ENCODE measurements at places on chromosomes 4 and X. TPM values are rescaled to one million over a fixed set of nuclear protein-coding genes. Genes with fewer than 3 reads are reported as not detected.

DNA sequence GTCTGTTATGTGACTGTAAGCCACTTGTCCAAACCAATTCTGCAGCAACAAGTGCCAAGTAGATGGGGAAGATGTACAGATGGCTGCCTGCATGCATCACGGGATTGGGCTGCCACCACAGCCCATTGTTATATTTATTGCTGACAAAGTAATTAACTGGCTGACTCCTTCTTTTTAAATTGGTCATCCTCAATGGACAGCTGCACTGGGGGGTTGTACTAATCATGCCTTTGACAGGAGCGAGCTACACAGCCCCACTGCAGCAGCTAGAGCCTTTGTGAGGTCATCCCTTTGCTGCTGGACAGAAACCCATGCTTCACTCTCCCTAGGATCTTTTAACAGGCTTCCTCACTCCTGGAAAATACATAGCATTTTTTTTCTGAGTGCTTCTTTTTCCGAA is 146.7 kb upstream of the CXXC4 start:
- H3K27me3 ChIP-seq: no peaks in the 10 kb centered on the region
- H3K36me3 ChIP-seq: no peaks in the 10 kb centered on the region
- H3K27ac ChIP-seq: no peak overlapping the region
- DNase-seq: no peak
- H3K4me1 ChIP-seq: no peaks in the 10 kb centered on the region

DNA sequence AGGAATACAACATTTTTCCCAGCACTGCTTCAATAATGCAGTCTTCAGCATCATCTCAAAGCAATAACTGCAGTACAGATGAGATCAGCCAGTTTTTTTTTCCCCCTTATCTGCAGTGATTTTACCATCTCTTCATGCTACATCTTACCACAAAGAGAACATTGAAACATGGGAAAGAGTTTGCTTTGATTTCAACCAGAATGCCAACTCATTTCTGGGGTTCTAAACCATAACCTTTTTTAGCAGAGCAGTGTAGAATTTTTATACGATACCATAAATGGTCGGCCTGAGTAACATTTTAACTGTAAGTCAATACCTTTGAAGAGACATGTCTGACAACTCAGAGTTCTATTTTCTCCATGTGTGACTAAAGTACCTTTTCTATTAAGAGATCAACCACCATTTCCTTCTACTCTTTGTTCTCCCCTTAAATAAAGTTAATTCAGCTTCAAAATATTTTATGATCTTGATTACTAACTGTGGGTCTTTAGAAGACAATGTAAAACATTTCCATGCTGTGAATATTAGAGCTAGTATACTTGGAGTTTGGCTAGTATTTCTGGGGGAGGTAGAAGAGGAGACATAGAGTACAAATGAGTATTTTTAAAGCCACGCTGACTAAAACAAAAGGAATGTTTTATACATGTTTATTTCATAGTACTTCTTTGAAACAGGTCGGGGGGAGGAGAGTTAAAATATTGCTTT is 69.1 kb downstream of the TET2 start:
- H3K36me3 ChIP-seq: no peaks in the 10 kb centered on the region
- no peak overlapping the region for H3K4me3 ChIP-seq
- H3K4me1 ChIP-seq: peaks cover 6% of the 10 kb centered on the region
- H3K27ac ChIP-seq: no peak overlapping the region
- H3K27me3 ChIP-seq: no peaks in the 10 kb centered on the region

GRCh38 chr4:104490770-104491480 is 3.8 kb downstream of the CXXC4 start:
- peaks cover 14% of the 10 kb centered on the region for H3K27me3 ChIP-seq
- H3K4me3 ChIP-seq: peak overlapping the region; percentile 62
- H3K36me3 ChIP-seq: no peaks in the 10 kb centered on the region
- H3K27ac ChIP-seq: peak overlapping the region; percentile 43
- peaks cover 46% of the 10 kb centered on the region for H3K4me1 ChIP-seq
- peak; percentile 65 for DNase-seq

DNA sequence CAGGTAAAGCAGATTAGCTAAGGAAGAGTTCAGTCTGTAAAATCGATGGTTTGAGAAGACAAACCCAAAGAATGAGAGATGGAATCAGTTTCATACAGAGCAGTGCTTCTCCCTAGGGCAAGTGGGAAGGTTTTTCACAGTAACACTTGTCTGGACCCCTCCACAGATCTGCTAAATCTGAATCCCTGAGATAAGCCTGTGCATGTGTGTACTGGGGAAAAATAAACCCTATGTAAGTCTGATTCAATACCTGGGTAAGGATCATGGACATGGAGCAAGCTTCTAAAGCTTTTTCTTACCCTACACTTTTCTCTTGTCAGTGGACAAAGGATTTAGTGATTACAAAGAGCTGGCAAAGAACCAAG is 13.6 kb downstream of the ELOVL6 start:
- DNase-seq: no peak
- no peaks in the 10 kb centered on the region for H3K4me1 ChIP-seq
- no peaks in the 10 kb centered on the region for H3K27me3 ChIP-seq
- H3K27ac ChIP-seq: no peak overlapping the region
- no peak overlapping the region for H3K4me3 ChIP-seq

DNA sequence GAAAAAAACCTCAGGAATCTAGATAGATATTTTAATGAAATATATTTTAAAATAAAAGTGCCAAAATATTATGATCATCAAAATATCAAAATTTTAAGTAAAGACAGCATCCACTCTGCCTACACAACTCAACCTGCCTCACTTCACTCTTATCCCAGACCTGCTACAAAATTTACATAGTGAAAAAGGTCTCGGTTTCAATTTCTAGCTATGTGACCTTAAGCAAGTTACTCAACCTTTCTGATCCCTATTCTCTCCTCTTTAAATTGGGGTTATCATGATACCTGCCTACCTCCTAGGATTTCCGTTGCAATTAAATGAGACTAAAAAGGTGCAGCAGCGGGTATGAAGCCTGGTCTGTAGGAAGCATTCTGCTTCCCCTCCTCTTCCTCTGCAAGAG is 72.9 kb downstream of the FAM114A1 start:
- H3K27ac ChIP-seq: peak overlapping the region; percentile 80
- H3K36me3 ChIP-seq: peaks cover 11% of the 10 kb centered on the region

- H3K27ac ChIP-seq: no peak overlapping the region
- DNase-seq: no peak
- H3K36me3 ChIP-seq: no peaks in the 10 kb centered on the region
- no peaks in the 10 kb centered on the region for H3K27me3 ChIP-seq
- no peaks in the 10 kb centered on the region for H3K4me1 ChIP-seq
Observed at GRCh38 chr4:49044270-49044669, 58.2 kb downstream of the CWH43 start.

- no peaks in the 10 kb centered on the region for H3K36me3 ChIP-seq
- H3K4me1 ChIP-seq: no peaks in the 10 kb centered on the region
- H3K27me3 ChIP-seq: no peaks in the 10 kb centered on the region
- no peak overlapping the region for H3K27ac ChIP-seq
- DNase-seq: no peak
Observed at GRCh38 chr4:83917572-83917971, 381.7 kb downstream of the GPAT3 start.

DNA sequence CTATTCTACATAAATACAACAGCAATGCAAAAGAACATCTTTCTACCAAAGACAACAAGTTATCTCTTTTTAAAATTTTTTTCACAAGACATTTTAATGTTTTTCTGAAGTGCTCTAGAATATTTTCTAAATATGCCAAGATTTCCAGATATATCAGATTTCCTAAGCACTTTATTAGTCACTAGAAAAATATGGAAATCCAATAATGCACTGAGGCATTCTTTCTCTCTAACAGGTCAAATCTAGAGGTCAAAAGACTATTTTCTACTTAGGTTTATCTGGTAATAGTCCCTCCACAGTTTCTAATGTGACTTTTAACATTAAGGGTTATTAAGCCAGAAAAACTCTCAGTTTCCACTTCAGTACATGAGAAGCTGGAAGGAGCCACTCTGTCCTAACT is 1041.2 kb upstream of the INTU start:
- no peak for DNase-seq
- H3K36me3 ChIP-seq: no peaks in the 10 kb centered on the region
- H3K4me3 ChIP-seq: no peak overlapping the region
- no peak overlapping the region for H3K27ac ChIP-seq
- no peaks in the 10 kb centered on the region for H3K4me1 ChIP-seq
- H3K27me3 ChIP-seq: no peaks in the 10 kb centered on the region

DNA sequence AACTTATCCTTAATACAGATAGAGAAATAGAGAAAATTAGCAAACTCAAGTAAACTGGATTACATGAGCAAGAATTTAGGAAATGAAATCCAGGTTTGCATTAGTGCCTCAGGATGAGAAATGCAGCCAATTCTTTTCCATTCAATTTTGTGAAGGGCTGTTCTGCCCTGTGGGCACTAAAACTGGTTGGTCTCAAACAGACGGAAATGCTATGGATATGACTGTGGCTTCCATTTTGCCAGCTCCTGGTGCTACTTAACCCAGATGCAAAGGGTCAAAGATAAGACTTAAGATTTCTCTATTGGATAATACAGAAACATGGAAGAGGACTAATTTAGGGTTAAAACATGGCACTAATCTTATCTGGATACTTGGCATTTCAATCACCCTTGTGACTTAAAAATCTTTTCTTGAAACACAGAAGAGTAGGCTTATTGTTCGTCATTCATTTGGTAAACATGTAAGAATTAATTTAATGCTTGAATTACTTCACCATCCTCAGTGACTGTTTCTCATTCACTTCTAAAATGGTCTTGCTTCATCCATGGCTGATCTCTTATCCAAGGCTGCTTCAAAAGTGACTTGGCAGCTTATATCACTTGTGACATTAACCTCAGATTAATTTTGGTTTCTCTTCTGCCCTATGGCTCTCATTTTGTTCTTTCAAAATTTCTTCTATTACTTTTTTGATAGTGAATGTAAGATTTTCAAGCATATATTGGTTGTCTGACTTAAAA is 1008.7 kb downstream of the GLUD2 start:
- no peak for DNase-seq
- no peaks in the 10 kb centered on the region for H3K36me3 ChIP-seq
- H3K4me1 ChIP-seq: no peaks in the 10 kb centered on the region
- H3K27ac ChIP-seq: no peak overlapping the region
- H3K27me3 ChIP-seq: no peaks in the 10 kb centered on the region
- H3K4me3 ChIP-seq: no peak overlapping the region

DNA sequence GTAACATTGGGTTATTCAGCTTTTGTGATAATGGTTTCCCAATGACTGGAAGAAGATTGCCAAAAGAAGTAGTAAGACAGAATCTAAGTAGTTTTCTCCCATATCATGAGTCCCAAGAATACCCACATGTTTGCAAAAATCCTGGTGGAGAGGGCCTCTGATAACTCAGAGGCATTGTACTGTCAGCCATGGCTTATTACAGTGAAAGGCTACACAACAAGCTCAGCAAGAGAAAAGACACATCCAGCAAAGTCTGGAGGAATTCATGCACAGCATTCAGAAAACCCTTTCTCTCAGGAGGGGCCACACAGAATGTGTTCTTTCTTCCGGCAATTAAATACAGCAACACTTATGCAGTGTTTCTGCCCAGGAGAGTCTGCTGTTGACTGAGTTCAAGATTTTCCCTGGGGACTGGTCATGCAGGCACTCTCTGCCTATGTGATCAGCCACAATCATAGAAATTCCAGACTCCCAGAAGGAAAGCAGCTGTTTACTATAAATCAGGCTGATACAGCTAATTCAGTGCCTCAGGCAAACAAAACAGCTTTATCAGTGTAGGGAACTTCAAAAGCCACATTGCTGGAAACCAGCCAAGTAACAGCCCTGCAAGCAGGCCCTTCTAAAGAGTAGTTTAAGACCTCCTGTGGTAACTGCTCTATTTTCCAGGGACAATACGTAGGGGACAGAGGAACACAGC is 937.1 kb downstream of the CCSER1 start:
- no peak overlapping the region for H3K27ac ChIP-seq
- DNase-seq: peak; percentile 83
- H3K4me3 ChIP-seq: no peak overlapping the region
- H3K27me3 ChIP-seq: no peaks in the 10 kb centered on the region
- no peaks in the 10 kb centered on the region for H3K4me1 ChIP-seq

DNA sequence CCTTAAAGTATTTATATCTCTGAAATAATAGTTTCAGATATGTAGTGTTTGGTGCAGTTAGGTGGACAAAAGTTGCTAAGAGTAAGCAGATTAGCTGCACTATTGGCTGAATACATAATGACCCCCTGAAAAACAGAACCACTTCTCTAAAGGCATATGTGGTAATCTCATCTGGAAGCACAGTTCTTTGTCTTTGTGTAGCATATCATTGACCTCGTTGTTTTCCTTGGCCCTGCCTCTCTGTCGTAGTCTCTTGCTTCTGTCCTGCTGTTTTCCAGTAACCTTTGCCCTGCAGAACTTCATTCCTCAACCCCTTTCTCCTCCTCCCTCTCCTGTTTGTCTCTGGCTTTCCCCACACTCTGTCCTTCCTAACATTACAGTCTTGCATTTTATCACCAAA is 41.4 kb downstream of the JADE3 start:
- no peaks in the 10 kb centered on the region for H3K36me3 ChIP-seq
- no peak overlapping the region for H3K4me3 ChIP-seq
- peak; percentile 30 for DNase-seq
- H3K27me3 ChIP-seq: no peaks in the 10 kb centered on the region
- no peak overlapping the region for H3K27ac ChIP-seq

DNA sequence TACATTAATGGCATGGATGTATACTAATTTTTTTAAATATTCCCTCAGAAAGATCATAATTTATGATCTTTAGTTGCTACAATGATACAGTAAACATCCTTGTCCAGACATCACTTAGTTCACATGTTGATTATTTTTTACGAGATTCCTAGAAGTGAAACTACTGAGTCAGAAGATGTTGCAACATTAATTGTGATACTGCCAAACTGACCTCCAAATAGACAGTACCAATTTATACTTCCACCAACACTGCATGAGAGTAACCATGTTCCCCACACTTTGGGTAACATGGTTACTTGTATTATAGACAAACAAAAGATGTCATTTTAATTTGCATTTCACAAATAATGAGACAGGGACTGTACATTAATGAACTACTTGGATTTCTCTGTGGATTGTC is 19.6 kb downstream of the RCHY1 start:
- H3K27ac ChIP-seq: no peak overlapping the region
- H3K36me3 ChIP-seq: peaks cover 63% of the 10 kb centered on the region
- H3K4me3 ChIP-seq: no peak overlapping the region
- no peak for DNase-seq

Gene FAM149A
- 34.4 TPM for total RNA-seq

DNA sequence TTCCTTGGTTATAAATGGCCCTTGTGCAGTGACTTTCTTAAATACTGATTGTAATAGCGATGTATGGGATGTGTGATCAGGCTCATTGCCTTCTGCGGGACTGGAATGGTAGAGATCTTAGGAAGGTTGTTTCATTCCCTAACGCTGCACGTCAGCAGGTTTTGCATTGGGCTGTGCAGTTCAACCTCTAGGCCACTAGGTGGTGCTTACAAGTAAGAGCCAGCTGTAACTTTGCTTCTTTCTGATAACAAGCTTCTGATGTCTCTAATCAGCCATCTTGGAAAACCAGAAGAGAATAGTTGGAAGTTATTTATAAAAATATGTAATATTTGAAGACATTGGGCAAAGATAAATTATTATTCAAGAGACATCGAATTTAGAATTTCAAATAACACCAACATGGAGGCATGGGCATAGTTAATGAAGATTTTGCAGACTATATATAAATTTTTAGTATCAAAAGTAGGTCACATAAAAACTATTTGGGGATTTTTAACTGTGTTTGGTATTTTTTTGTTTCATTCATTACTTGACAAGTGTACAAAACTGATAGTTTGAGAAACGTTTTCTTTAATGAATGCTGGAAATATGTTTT is 339.7 kb upstream of the PCDH7 start:
- no peaks in the 10 kb centered on the region for H3K27me3 ChIP-seq
- H3K36me3 ChIP-seq: no peaks in the 10 kb centered on the region
- no peak overlapping the region for H3K4me3 ChIP-seq
- no peaks in the 10 kb centered on the region for H3K4me1 ChIP-seq
- DNase-seq: peak; percentile 38

Measured in stomach (tissue), 19 donors.